ENCODE measurements at places on chromosomes 3 and 15.

DNA sequence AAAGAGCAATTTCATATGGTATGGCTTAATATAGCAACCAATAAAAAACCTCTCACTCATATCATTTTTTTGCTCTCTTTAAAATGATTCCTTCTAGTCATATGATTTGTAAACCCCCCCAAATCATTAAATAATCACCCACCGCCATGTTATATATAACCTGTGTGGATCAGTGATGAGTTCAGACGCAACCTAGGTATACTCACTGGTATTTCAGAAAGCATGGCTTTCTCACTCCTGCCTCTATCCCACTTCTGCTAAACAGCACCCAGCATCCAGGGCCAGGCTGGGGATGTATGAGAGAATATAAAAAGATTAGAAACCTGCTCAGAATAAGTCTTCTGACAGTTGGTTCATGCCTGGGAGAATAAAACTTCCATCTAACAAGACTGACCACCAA is 172.3 kb upstream of the PRICKLE2 start:
- no peak for DNase-seq

DNA sequence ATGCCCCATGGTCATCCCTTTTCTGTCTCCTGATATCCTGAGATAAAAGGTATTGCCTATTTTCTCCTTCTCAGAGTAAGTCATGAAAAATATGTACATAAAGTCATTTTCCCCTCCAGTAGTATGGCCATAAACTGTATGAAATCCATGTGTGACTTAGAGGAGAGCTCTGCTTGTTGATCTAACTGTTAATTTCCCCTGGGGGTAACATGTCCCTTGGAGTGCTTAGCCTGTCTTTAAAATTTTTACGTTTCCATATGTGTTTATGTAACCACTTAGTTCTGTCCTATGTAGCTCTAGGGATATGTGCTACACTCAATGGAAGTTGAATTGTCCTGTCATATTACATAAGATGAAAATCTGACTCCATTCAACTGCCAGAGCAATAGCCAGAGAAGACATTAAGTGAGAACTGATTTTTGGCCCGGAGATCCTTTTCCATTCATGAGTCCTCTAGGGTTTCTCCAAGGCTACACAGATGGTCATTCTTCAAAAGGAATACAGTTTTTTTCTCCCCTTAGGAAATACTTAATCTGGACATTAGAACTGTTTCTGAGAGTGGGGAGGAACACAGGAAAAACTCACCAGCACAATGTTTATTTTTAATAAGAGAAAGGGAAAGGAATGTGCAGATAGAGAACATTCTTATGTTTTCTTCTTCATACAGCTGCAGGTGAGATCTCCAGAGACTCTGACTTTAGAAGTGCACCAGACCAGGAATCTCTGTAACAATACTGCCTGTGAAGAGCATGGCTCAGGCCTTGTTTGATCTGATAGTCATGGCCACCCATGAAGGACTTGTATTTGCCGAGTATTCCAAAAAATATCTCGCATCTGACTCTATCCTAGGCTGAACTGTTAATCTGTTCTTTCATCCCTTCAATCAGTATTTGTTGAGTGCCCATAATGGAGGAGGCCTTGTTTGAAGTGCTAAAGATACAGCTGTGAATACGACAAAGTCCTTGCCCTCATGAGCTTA is 29.8 kb upstream of the CLRN1 start:
- DNase-seq, result no peak

- no peak for DNase-seq
These were observed 179.8 kb downstream of the SNRPN start for GRCh38 chr15:25134546-25134945.

GRCh38 chr3:43747641-43748040 is 56.9 kb downstream of the ABHD5 start:
- DNase-seq, result no peak

GRCh38 chr3:194723846-194724618 is 38.3 kb downstream of the FAM43A start:
- DNase-seq, result no peak

GRCh38 chr15:25173241-25174028 is 218.6 kb downstream of the SNRPN start:
- DNase-seq, result no peak

- DNase-seq, result no peak
These were observed 159.0 kb upstream of the IL12A start for GRCh38 chr3:159829539-159830227.

- DNase-seq, result no peak
These were observed 23.9 kb downstream of the DPH6 start for GRCh38 chr15:35522061-35522460.

- DNase-seq, result no peak
These were observed 75.4 kb downstream of the KLF13 start for GRCh38 chr15:31402003-31402402.

DNA sequence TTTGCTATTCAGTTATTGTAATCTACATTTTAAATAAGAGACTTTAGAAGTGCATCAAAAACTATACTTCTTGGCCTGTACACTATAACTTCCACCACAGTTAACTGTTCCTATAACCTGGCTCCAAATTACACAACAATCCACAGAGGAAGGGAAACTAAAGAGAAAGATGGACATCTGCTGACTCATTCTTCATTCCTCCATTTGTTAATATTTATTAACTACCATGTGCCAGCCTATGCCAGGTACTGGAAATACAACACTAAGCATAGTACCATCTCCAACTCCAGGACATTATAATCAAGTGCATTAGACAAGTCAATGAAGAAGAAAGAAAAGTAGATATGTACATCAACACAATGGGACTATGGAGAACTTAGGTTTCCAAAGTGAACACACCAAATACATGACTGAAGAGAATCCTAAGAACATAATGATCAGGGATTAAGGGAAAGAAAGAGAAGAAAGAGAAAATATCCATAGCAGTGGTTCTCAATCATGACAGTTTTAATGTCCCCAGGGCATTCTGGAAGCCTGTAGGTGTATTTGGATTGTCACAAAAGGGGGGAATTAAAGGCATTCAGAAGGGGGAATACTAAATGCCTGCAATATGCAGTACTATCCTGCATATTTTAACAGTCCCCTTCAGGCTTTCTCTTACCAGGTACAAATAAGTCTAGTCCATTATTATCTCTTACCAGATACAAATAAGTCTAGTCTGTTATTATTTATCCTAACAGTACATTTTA is 8.9 kb downstream of the ICE2 start:
- DNase-seq, result no peak

DNA sequence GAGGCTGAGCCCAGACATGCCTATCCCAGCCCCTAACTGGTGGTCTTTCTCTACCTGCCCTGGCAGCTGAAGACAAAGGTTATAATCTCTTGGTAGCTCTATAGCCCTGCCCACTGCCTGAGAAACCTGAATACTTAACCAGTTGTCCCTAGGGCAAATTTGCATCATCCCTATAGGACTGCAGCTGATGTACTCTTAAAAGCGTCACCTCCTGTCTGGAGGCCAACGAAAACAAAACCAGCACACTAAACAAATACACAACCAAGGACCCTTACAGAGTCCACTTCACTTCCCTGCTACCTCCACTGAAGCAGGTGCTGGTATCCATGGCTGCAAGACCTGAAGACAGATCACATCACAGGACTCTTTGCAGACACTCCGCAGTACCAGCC is 98.0 kb downstream of the KCNAB1 start:
- DNase-seq, result no peak

DNA sequence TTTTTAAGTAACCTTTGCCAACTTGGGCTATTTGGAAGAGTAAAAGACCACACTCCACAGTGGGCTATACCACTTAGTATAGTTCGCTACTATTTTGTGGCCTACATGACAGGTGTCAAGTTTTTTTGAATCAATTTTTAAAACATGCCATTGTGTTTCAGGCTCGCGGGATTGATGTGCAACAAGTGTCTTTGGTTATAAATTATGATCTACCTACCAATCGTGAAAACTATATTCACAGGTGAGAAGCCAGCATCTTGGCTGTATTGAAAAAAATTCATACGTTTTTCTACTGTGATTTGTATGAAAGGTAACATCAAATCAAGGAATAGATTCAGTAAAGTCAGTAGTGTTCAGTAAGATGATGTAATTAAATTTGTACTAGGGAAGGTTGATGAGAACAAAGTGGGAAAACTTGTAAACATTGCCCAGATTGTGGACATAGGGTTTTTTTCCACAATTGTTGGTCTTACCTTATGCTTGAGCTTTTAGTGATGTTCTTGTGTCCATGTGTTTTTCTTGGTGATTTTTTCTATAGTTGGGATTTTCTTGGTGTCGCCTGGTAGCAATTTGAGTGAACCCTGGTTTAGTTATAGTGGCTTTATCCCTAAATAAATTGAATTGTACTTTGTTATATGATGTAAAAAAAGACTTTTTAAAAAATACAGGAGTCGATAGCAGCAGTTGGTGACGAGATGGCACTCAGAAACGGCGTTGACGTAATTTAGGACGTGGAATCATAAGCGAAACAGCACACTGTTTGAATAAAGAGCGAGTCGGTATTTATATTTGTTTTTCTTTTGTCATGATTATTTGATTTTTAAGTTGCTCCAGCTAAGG is 4.5 kb downstream of the EIF4A2 start:
- DNase-seq, result no peak

DNA sequence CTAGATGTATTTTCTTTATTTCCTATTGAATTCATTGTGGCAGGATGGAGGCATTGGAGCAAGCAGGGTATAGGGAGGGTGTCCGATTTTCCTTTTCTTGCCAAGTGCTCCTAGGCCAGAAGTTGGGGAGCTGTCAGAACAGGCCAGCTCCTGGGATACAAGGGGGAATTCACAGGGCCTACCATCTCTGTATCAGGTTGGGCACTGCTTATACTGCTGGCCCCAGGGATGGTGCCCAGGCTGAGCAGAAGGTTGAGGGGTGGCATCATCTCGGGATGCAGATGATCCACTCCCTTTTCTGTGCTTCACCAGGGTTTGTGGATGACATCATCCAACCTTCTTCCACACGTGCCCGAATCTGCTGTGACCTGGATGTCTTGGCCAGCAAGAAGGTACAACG is 79.5 kb downstream of the PCCB start:
- DNase-seq, result no peak

All from stimulated activated CD4-positive, alpha-beta T cell treated with anti-CD3 and anti-CD28 coated beads, TNF-alpha, amount 100 ng/mL, for 48 hours (primary cell).